ENCODE measurements at places on chromosomes 5 and 9. TPM values are rescaled to one million over a fixed set of nuclear protein-coding genes. Genes with fewer than 3 reads are reported as not detected.

DNA sequence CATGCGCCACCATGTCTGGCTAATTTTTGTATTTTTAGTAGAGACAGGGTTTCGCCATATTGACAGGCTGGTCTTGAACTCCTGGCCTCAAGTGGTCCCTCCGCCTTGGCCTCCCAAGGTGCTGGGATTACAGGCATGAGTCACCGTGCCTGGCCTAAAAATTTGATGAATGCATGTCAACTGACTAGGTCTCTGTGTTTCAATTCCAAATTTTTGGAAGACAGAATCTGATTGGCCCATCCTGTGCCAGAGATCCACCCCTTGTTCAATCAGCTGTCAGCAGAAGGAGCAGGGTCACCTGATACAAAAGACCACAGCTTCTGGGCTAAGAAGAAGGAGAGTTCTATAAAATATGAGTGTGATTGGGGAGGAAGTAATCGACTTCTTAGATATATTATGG is 43.5 kb upstream of the COL15A1 start:
- no peak overlapping the region for H3K4me3 ChIP-seq
- H3K27me3 ChIP-seq: peaks cover 15% of the 10 kb centered on the region
- H3K4me1 ChIP-seq: peaks cover 3% of the 10 kb centered on the region
- H3K27ac ChIP-seq: no peak overlapping the region
- no peaks in the 10 kb centered on the region for H3K36me3 ChIP-seq

DNA sequence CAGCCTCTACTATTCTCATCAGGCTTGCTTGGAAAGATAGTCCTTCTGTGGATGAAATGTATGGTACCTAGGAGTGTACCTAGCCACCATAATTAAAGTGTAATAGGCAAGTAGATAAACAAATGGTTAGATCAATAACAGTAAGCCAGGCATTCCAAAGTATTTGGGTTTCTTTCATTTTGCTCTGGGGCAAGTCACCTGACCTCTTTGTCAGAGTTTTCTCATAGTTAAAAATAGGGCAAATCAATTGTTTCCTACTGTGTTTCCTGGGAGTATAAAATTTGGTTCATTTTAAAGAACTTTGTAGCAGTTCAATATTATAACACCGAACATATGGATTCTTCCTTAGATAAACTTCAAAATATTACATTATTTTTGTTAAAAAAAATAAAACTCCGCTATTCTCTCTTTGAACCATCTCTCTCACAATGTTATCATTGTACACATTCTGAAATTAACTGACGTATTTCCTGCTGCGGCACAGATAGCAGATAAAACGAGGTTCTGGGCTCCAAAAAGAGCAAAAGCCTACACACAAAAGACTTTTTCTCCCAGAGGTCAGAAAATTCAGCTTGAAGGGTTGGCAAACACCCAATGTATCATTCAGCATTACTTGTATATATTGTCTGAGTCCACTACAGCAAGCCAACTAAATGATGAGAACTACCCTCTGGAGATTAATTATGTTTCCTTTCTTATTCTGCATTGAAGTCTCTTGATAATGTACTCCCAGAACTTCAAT is 267.9 kb downstream of the COX7C start:
- H3K4me3 ChIP-seq: no peak overlapping the region
- DNase-seq: no peak
- no peaks in the 10 kb centered on the region for H3K4me1 ChIP-seq
- no peak overlapping the region for H3K27ac ChIP-seq
- H3K27me3 ChIP-seq: no peaks in the 10 kb centered on the region

DNA sequence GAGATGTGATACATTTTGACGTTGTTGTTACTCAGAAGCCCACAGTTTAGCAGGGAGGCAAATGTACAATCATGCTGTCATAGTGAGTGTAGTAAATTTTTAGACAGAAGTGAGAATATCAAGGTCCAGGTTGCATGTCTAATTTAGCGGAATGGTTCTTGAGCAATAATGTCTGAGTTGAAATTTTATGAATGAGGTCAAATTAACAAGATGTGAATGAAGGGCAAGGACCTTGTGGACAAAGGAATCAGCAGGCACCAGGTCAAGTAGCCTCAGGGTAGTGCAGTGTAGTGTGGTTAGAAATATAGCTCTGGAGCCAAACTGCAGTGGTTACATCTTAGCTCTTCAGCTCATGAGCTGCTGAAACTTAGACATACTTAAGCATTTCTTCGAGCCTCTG is 36.2 kb downstream of the TNFSF8 start:
- H3K4me3 ChIP-seq: peak overlapping the region; percentile 7
- DNase-seq: no peak
- peaks cover 46% of the 10 kb centered on the region for H3K4me1 ChIP-seq
- no peaks in the 10 kb centered on the region for H3K27me3 ChIP-seq

GRCh38 chr9:78562021-78562420 is 265.1 kb downstream of the PSAT1 start:
- no peak for DNase-seq
- no peak overlapping the region for H3K4me3 ChIP-seq
- H3K36me3 ChIP-seq: no peaks in the 10 kb centered on the region
- no peak overlapping the region for H3K27ac ChIP-seq
- H3K27me3 ChIP-seq: no peaks in the 10 kb centered on the region

The MCC gene
- 4.4 TPM for total RNA-seq

The ZNF782 gene
- 5.4 TPM for total RNA-seq

The PCDHA4 gene
- total RNA-seq: not detected

The DENND1A gene
- total RNA-seq: 13.9 TPM
